ENCODE measurements at places on chromosomes 11 and 22.

DNA sequence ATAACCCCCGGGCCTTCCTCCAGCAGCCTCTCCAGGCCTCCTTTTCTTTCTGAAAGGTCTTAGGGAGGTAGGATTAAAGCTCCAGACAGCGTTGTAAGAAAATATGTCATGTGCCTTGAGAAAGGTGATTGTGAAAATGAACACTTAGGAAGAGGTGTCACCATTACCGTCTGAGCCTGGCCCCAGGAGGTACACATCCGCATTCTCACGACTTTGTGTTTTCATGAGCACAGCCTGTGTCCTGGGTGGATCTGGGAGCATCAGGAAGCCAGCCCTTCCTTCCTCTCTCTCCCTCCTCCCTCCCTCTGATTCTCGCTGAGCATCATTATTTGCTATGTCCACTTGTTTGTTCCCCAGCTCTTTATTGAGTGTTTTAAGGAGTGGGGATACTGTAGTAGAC is 105.1 kb upstream of the CRYBB3 start:
- DNase-seq: no peak

GRCh38 chr11:74780248-74781005 is 31.8 kb downstream of the RNF169 start:
- no peak for DNase-seq

- no peak for DNase-seq
Measured at GRCh38 chr11:92843455-92843854, 126.0 kb upstream of the MTNR1B start.

- no peak for DNase-seq
Measured at GRCh38 chr22:37306494-37306829, 24.2 kb downstream of the CYTH4 start.

- DNase-seq: no peak
Measured at GRCh38 chr22:31085493-31085824, 4.3 kb downstream of the SMTN start.

GRCh38 chr11:14502039-14502438 is 2.4 kb upstream of the COPB1 start:
- no peak for DNase-seq

DNA sequence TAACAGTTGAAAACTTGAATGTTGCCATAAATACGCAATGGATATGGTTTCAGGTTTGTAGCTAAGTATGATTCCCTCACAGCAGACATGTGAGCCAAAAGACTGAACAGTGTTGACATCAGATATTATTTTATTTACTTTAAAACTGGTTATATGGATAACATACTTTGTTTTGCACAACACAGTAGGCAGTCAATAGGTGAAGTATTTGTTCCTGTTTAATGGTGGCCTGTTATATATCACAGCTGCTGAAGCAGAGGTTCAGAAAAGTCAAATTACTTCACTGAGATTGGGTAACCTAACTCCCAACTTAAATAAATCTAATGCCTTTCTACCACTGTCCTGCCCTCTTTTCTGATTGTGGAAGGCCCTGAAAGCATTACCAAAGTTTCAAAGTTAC is 44.6 kb downstream of the YAP1 start:
- no peak for DNase-seq

- DNase-seq: peak; percentile 76
Measured at GRCh38 chr11:17735818-17736578, 1.4 kb downstream of the KCNC1 start.

DNA sequence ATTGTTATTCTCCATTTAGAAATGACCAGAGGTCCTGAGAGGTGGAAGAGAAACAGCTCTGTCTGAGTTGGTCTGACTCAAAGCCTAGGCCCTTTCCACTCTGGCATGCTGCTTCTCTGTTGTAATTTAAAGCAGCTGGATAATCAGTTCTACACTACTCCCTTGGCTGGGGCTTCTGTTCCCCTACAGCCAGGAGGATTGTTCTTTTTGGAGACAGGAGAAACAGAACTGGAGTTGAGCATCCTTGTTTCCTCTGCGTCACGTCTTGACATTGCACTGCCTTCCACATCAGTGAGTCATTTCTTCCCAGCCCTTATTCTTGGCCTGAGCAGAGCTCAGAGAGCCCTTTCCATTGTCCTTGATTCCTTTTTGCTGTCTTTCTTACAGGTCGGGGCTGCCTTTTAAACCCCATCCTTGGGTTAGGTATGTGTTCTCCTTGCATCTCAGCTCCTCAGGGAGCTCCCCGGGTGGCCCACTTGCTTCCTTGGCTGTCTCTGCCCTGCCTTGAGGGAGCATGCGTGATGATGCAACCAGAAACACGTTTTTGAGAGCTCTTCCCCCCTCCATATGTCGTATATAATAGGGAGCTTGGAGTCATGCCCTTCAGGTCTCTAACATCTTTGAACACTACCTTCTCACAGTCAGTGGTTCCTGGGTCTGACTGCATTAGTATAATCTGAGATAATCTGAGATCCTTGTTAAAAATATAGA is 35.7 kb downstream of the CYB5R2 start:
- DNase-seq: peak; percentile 28

GRCh38 chr22:27962268-27963044 is 43.4 kb upstream of the PITPNB start:
- no peak for DNase-seq

- DNase-seq: no peak
Measured at GRCh38 chr11:74319139-74319816, 7.8 kb upstream of the P4HA3 start.

GRCh38 chr11:84211896-84212295 is 925.7 kb upstream of the CCDC90B start:
- DNase-seq: no peak

DNA sequence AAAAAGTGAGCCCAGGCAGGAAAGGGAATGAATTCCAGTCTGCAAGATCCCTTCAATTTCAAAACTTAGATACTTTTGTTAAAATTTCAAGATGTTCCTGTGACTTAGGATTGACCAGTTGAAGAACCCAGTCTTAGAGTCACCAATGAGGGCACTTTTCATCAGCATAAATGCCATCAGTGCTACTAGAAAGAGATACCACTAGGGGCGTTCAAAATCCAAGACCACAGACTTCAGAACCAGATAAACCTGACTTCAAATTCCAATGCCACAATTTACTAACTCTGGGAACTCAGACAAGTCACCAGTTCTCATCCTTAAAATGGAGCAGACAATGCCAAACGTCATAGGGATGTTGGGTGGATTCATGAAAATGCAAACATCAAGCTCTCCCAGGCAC is 523.2 kb downstream of the BUD13 start:
- DNase-seq: no peak

- DNase-seq: peak; percentile 52
Measured at GRCh38 chr11:108223348-108224149, 682 bp downstream of the ATM start.

DNA sequence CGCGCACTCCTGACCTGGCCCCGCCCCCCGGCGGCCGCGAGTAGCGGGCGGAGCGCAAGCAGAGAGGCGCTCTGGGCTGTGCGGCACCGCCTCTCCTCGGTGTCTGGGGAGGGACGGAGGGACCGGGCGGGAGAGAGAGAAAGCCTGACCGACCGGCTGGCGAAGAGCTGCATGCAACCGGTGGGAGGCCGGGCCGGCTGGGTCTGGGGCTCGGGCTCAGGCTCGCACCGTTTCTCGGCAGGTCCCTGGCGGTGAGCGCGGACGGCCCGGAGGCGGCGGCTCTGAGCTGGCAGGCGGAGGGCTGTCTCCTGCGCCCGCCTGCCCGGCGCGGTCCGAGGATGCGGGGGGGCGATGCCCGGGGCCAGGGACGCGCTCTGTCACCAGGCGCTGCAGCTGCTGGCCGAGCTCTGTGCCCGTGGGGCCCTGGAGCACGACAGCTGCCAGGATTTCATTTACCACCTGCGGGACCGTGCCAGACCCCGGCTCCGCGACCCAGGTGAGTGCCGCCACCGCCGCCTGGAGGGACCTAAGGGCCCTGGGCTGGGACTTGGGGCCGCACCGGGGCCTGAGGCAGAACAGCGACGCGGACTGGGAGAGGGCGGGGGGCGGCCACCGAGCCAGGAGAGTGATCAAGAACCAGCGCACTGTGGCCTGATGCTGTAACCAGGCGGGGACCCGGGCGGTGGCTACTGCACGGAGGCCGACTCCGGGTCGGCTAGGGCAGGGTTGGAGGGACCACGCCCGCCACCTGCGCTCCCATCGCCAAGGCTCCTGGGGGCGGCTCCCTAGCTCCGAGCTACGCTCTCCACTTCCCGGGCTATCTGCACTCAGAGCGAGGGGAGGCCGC is at the start of gene SYT9:
Gene SYT9 (plus strand): TSS at position 69 of the 847 bp plus-strand sequence. CDS start 283 bp downstream, at position 352.
- peak; percentile 68 for DNase-seq

- no peak for DNase-seq
Measured at GRCh38 chr11:113681711-113682413, 24.2 kb downstream of the TMPRSS5 start.

DNA sequence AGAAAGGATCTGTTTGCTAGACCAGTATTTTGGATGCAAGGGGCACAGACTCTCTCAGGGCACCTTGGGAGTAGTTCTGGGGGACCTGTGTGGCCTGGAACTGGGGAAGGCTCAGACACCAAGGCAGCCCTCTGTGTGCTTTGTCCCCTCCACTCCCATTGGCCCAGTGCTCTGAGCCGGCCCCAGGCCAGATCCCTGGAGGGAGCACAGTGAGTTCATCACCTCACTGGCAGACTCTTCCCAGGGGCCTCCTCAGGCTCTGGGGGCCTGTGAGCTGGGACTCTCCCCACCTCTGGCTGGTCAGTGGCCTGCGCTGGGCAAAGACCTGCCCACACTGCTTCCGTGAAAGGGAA is 51.7 kb downstream of the CHRDL2 start:
- no peak for DNase-seq

GRCh38 chr11:15705891-15706290 is 591.2 kb downstream of the INSC start:
- no peak for DNase-seq
